Fibroblast of lung (primary cell): ENCODE measurements at places on chromosomes 12 and 14. TPM values are rescaled to one million over a fixed set of nuclear protein-coding genes. Genes with fewer than 3 reads are reported as not detected.

- no peak overlapping the region for H3K4me3 ChIP-seq
- no peak for DNase-seq
Observed at GRCh38 chr12:117030187-117030900, 68.9 kb downstream of the TESC start.

HELB gene
- 2.6 and 3.1 TPM in 2 replicates for total RNA-seq

DNA sequence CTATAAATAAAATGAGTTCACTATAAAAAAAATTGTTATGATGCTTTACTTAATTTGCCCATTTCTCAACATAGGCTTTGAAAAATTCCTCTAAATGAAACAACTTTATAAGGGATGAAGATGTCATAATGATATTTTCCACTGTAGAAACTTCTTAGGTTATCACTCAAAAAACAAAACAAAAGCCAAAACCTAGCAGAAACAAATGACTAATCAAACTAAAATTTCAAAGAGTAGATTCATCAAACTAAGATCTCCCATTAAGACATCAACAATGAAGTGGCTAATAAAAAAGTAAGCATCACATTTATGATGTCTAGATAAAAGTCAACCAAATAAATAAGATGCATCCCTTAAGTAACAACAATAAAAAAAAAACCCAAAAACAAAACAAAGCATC is 36.9 kb upstream of the TTC7B start:
- peaks cover 5% of the 10 kb centered on the region for H3K4me1 ChIP-seq
- H3K4me3 ChIP-seq = no peak overlapping the region
- H3K27me3 ChIP-seq = no peaks in the 10 kb centered on the region
- H3K27ac ChIP-seq = no peak overlapping the region

GRCh38 chr12:49667325-49668090 is 39.7 kb downstream of the FMNL3 start:
- H3K4me3 ChIP-seq = no peak overlapping the region
- peak; percentile 68 for DNase-seq
- H3K27me3 ChIP-seq = no peaks in the 10 kb centered on the region
- no peaks in the 10 kb centered on the region for H3K36me3 ChIP-seq
- peaks cover 12% of the 10 kb centered on the region for H3K4me1 ChIP-seq
- H3K27ac ChIP-seq = no peak overlapping the region

DNA sequence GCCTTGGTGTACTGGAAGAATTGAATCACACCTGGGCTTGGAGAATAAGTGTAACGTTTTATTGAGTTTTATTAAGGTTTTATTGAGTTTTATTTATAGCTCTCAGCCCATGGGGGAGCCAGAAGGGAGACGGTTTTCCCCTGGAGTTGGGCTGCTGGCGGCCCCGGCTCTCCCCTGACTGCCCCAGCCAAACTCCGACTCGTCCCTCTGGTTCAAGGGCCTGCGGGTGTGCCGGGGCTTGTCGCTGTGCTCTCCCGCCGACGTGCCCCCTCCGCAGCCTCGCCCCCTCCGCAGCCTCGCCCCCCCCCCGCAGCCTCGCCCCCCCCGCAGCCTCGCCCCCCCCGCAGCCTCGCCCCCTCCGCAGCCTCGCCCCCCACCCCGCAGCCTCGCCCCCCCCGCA is 326.1 kb upstream of the RTL1 start:
- H3K27ac ChIP-seq = no peak overlapping the region
- H3K36me3 ChIP-seq = no peaks in the 10 kb centered on the region
- H3K4me3 ChIP-seq = no peak overlapping the region
- no peaks in the 10 kb centered on the region for H3K27me3 ChIP-seq
- H3K4me1 ChIP-seq = no peaks in the 10 kb centered on the region
- no peak for DNase-seq

DACT1 gene
- 10.2 and 22.6 TPM in 2 replicates for total RNA-seq

- DNase-seq = peak; percentile 80
- H3K4me1 ChIP-seq = no peaks in the 10 kb centered on the region
- H3K4me3 ChIP-seq = no peak overlapping the region
Observed at GRCh38 chr12:105616971-105617540, 286.6 kb downstream of the C12orf75 start.

DNA sequence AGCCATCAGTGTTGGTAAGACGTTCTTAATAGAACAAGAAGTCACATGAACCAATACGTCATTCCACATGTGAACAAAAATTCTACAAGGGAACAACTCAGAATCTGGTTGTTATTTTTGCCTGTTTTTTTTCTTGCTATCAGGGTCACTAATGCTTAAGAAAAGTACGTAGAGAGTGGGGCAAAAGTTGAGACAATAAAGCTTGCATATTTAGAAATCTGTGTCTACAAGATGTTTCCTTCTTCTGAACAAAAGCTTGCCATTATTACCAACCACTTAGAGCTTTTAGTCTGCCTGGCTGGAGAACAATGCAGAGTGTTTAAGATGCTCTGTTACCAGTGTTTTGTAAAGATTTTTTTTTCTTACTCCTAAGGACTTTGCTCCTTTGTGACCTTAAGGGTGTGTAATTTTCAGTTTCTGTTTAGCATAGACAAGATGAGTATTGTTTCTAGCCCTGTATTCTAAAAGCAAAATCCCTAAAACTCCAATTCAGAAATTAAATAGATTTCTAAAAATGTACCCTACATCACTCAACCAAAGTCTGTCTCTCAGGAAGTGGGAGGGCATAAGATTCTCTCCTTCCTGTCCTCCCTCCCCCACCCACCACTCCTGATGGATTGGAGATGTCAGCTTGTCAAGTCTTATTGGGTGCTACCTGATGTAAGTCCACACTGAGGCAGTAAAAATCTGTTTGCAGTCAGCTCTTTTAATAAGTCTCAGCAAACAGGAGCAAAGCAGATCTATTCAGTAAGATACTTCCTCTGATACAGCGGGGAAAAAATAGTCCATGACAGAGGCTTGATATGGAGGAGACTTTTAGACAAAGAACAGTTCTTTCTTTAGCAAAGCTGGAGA is 267.6 kb downstream of the GRIN2B start:
- H3K36me3 ChIP-seq = no peaks in the 10 kb centered on the region
- DNase-seq = no peak
- H3K4me3 ChIP-seq = no peak overlapping the region
- H3K27me3 ChIP-seq = no peaks in the 10 kb centered on the region
- H3K27ac ChIP-seq = no peak overlapping the region

DNA sequence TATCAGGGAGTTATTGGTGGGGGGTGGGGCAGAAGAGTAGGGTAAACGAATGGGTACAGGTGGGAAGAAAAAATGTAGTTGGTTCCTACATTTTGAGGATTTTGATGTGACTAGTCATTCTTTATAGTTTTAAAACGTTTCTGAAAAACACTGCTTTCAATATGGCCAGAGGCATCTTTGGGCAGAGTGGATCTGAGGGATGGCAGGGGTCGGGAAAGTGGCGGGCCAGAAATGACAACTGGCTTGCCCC is 527 bp upstream of the ATP23 start:
- peak overlapping the region; percentile 77 for H3K4me3 ChIP-seq
- peak overlapping the region; percentile 78 for H3K27ac ChIP-seq
- no peak for DNase-seq
- H3K36me3 ChIP-seq = no peaks in the 10 kb centered on the region

PSMB11 gene
- total RNA-seq = under 0.01 TPM in 1 of 2 replicates, not detected in the other

DNA sequence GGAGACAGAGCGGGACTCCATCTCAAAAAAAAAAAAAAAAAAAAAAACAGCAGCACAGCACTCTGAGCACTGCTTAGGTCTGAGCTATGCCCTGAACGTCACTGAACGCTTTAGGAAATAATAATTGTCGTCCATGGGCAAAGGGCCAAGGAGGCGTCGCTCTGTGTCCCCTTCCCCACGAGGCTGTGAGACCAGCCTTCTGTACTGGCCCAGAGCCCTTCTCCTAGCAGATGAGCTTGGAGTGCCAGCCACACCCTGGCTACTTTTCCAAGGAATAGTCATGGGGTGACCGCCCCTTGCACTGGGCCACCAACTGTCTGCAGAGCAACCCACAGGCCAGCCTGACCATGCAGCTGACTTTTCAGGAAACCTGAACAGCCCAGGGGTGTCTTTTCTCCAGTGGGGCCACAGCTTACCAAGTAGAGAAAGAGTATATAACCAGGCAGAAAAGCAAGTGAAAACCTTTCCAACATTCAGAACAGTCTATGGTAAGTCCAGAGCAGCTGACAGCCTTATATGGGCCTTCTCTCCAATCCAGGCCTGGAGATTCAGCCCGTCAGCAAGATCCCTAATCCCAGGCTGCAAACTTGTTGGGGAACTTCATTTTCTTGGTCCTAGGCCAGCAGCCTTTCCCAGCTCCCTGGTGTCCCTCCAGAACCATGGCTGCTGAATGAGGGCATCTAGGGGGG is 28.5 kb downstream of the CD9 start:
- no peak for DNase-seq
- no peaks in the 10 kb centered on the region for H3K27me3 ChIP-seq
- no peak overlapping the region for H3K4me3 ChIP-seq
- H3K36me3 ChIP-seq = peaks cover 13% of the 10 kb centered on the region
- H3K4me1 ChIP-seq = peaks cover 42% of the 10 kb centered on the region

CLEC1B gene
- not detected in 2 replicates for total RNA-seq

DNA sequence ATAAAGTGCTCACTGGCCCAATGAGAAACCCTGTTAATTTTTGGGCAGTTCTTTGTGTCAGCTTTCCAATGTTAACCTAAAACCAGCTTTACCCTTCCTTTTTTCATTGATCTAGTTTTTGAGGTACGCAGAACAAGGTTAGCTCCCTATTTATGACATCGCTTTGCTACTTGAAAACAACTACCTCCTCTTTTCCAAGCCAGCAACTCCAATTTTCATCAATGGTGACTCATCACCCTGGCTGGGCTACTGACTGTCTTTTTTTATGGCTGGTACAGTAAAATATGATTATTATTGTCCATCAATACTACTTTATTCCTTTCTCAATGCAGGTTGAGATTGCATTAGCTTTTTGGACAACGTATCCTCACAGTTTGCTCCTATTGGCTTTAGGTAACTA is 22.5 kb upstream of the AKAP6 start:
- DNase-seq = peak; percentile 23
- no peaks in the 10 kb centered on the region for H3K27me3 ChIP-seq
- H3K4me3 ChIP-seq = no peak overlapping the region

CLEC7A gene
- not detected in 2 replicates for total RNA-seq

GRCh38 chr14:36339816-36340215 is 19.4 kb upstream of the MBIP start:
- H3K36me3 ChIP-seq = no peaks in the 10 kb centered on the region
- no peak overlapping the region for H3K4me3 ChIP-seq
- no peaks in the 10 kb centered on the region for H3K27me3 ChIP-seq
- H3K27ac ChIP-seq = no peak overlapping the region

OTX2 gene
- not detected in 2 replicates for total RNA-seq

GRCh38 chr14:62117010-62117750 is 355.0 kb downstream of the SNAPC1 start:
- H3K36me3 ChIP-seq = no peaks in the 10 kb centered on the region
- H3K4me3 ChIP-seq = peak overlapping the region; percentile 61
- H3K27me3 ChIP-seq = peaks cover 21% of the 10 kb centered on the region
- no peaks in the 10 kb centered on the region for H3K4me1 ChIP-seq
- peak; percentile 71 for DNase-seq

DNA sequence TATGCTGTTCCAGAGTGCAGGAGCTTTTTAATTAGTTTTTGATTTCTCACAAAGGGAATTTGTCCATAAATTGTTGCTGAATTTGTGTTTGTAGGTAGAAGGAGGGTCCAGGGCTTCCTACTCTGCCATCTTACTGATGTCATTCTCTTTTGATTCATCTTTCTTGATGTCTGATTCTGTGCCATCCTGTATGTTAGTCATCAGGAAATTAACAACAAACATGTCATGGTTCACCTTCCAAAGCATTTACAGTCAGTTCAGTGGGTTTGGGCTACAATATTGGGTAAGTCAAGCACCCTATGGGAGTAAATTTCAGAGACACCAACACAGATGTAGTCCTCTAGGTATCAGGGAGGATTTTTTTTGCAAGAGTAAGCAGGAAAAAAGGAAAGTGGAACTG is 135.2 kb upstream of the SLC38A2 start:
- no peak for DNase-seq
- no peak overlapping the region for H3K4me3 ChIP-seq
- H3K27ac ChIP-seq = no peak overlapping the region
- H3K4me1 ChIP-seq = no peaks in the 10 kb centered on the region

- no peaks in the 10 kb centered on the region for H3K27me3 ChIP-seq
- H3K36me3 ChIP-seq = no peaks in the 10 kb centered on the region
- no peak overlapping the region for H3K27ac ChIP-seq
- H3K4me3 ChIP-seq = no peak overlapping the region
- DNase-seq = no peak
Observed at GRCh38 chr14:32183151-32184058, 18.4 kb upstream of the RNU6-7 start.
